ENCODE measurements at places on chromosomes 6 and 20.

DNA sequence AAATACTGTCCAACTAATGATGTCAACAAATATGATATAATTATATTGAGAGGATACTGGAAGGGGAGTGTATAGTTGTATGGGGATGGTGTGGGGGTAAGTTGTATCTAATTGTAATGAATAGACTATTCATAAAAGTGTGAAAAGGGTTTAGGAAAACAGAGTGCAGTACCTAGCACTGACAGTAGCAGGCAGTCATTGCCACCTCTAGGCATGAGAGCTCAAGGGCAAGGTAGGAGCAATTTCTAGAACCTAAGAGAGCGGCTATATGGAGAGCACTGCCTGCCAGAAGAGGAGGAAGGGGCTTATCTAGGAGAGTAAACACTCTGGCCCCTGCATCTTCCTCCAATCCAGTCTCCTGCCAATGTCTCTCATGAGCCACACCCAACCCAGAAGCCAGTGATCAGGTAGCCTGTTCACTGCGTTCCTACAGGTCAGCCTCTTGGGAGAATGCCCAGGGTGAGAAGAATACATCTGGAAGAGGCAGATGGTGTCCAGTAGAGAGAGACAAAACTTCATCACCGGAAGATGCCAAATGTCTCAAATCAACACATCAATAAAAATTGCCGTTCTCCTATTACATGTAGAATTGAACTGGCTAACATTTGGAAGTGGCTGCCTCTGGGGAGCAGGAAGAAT is 200.0 kb downstream of the LY86 start:
- DNase-seq: peak; percentile 10

GRCh38 chr6:81791756-81792155 is 39.3 kb upstream of the TENT5A start:
- DNase-seq: no peak

DNA sequence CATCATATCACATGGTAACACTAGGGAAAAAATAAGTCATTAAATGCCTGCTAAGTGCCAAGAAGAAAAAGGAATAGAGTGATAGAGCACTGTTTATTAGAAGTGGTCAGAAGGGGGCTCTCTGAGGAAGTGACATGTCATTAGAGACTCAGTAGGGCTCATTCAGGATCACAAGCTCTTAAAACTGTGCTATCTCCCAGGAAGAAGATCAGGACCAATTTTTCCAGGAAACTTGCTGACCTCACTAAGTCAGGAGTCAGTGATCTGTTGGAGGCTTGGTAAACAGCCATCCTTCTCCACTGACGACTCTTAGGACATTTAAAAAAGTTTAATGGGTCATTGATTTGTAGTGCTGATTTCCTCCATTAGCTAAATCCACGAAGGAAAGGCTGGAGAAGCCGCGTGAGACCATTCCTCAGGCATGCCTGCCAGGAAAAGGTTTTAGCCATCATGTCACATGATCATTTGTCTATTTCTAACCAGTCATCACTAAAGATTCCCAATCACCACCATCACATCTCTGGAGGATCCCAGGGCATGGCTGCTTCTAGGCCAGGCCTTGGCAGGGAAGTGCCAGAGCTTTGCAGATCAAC is 5.9 kb upstream of the PTPN1 start:
- DNase-seq: no peak

DNA sequence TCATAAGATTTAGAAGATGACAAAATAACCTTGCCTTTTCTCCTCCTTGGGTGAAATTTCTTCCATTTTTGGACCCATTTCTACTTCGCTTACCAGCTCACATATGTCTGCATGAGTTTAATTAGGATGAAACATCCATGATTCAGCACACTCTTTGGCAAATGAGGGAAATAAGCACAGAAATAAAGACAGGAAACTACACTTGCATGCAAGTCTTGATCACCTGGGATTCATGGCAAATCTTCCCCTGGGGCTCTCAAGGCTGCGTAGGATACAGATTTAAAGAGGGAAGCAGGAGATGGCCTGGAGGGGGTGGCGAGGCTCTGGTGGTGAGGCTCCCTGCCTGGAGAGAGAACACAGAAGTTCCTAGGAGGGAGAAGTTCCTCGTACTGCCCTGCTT is 147.8 kb downstream of the EDN3 start:
- DNase-seq: no peak

- DNase-seq: peak; percentile 34
Measured at GRCh38 chr20:2742934-2743559, 50.5 kb downstream of the EBF4 start.

DNA sequence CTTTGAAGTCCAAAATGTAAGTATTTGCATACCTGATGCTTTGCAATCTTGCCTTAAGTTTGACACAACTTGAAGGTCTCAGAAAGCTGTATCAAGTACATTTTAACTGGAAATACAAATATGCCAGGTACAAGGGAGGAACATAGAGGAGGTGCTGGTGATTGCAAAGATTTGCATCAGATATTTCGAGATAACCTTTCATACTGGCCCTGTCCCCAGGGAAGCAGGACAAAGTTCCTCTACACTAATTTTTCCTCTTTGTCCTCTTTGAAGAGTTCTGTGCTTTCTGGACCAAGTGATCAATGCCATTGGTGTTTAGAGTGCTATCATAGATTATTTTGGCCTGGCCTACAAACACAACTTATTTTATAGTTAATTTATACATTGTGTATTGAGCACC is 686.1 kb downstream of the HACE1 start:
- no peak for DNase-seq

DNA sequence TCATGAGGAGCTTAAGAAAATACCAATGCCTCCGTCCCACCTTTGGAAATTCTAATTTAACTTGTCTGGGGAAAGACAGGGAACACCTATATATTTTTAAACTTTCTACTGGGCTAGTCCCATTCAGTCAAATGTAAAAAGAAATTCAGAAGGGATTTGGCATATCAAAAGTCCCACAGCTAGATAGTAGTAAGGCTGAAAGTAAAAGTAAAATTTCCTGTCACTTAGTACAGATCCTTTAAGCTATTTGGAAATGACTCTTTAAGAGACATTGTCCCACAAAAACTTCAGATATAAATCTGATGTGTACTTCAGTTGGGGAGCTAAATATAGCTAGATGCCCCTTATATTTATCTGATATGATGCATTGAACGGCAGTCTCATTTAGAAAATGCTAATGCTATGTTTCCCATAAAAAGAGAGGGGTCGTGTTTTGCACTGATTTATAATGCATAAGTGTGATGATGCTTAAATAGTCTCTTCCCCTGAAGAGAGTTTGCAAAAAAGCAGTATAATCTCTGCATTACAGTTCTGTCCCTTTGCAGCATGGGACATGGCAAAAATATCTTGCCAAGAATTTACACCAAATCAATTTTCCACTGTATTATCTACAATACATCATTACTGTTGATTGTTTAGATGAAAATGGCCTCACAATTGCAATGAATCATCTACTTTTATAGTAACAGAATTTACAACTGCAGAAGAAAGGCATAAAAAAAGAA is 860.8 kb upstream of the MAP3K7 start:
- no peak for DNase-seq

GRCh38 chr6:111122458-111123286 is 35.4 kb downstream of the SLC16A10 start:
- DNase-seq: no peak

DNA sequence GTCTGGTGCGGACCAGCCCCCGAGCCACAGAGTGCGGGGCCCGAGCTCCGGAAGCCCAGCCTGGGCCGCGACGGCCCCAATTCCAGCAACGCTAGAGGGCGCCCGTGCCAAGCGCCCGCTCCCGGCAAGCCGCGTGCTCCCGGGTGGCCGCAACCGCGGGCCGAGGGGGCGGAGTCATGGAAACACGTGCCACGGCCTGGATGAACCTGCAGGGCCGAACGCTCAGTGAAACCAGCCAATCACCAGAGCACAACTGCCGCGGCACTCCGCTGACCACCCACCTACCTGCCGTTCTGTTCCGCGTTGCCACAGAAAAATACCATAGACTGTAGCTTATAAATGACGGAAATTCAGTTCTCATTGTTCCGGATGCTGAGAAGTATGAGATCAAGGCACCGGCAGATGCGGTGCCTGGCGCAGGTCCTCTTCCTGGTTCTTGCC is 85.7 kb upstream of the FOXC1 start:
- DNase-seq: no peak

DNA sequence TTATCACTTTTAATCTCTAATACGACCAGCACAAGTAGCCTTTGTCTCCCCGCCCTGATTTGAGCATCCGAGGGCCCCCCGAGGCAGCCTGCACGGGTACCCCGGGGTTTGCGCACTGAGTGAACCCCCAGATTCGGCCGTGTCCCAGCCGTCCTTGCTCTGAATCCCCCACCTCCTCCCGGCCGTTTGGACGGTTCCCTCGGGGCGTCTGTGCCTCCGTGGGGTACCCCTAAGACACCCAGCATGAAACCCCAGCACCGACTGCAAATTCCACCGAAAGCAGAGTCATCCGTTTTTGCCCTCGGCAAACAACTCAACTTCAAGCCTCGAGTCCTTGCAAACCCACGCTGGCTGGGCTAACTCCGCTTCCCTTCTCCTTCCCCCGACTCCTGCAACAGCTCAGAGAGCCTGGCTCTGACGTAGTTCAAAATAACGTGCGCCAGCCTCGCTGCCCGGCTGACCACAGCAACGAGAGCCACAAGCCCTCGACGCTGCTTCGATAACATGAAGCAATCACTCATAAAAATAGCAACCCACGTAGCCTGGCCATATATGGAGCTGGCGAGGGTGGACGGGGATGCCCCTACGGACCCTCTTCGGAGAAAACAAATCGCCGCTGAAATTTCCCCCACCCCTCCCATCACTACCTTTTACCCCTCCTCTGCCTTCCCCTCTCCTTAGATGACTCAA is 764 bp upstream of the SNAP25 start:
- DNase-seq: peak; percentile 97

- no peak for DNase-seq
Measured at GRCh38 chr6:40444811-40445210, 142.4 kb downstream of the LRFN2 start.

DNA sequence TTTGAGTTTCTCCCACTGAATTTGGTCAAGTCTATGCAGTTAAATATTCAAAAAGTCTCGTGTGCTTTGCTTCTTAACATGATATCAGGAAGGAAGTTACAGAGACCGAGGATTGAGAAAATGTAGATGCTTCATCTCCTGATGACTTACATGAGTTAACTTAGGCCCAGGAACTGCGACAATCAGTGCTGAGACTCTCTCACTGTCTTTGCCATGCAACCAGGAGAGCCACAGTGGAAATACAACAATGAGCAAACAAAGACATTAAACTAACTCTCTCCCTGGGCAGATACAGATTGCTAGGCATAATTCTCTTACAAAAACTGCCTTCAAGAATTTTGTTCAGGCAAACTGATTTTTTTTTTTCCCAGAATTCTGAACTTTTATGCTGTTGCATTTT is 440.6 kb upstream of the EPHA7 start:
- no peak for DNase-seq

GRCh38 chr6:128597956-128598355 is 77.6 kb upstream of the PTPRK start:
- no peak for DNase-seq

GRCh38 chr6:24458134-24458533 is 31.2 kb downstream of the GPLD1 start:
- DNase-seq: no peak

DNA sequence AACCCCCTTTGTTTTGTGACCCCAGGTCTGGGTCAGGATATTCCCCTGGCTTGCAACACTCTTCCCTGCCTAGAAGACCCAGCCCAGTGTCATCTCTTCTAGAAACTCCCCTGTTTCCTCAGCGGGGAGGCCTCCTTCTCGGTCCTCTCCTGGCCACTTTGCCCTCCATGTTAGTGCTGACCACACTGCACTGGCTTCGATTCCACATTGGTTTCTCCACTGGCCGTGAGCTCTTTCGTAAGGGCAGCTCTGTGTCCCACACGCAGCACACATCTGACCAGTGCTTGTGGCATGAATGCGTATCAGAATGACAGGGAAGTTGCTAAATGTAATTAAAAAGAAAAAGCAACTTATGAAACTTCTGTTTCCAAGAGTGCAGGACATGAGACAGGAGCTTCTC is 49.4 kb upstream of the FNDC1 start:
- DNase-seq: no peak

- DNase-seq: no peak
Measured at GRCh38 chr20:45538209-45538799, 978 bp downstream of the WFDC6 start.

DNA sequence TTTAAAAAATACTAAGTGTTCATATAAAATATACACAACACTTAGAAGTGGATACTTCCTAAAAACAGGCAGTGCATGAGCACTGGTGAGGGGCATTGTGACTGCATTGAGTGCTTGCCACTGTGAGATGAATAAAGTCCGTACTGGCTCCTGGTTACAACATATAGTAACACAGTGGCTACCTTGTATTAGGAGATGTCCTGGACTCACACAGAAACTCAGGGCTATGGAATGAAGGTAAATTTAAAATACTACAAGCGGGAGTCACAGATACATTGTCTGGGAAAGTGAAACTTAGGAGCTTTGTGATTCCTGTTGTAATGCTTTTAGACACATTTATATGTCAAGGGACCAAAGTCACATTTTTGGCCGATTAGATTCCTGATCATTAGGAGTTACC is 36.5 kb upstream of the HLA-G start:
- no peak for DNase-seq

- no peak for DNase-seq
Measured at GRCh38 chr6:111602481-111603011, 3.1 kb downstream of the TRAF3IP2 start.

DNA sequence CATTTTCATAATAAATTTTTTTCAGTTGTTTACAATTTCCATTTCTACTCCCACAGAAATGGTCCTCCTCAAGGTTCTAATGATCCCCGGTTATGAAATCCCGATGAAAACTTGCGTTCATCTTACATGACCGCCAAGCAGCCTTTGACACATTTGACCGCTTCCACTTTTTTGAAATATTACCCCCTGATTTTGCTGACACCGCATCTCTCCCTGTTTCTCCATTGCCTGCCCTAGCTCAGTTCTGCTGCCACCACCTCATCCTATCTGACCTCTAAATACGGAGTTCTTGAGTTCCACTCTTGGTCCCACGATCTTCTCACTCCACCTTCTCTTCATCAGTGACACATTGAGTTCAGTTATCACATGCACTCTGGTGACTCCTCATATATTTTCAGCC is 74.1 kb downstream of the SLC35B3 start:
- DNase-seq: no peak

- DNase-seq: no peak
Measured at GRCh38 chr20:16273812-16274555, 299.3 kb downstream of the KIF16B start.

GRCh38 chr20:54577637-54578036 is 102.2 kb downstream of the DOK5 start:
- no peak for DNase-seq

All from NCI-H748 treated with DMSO at 0.1 percent for 48 hours (cell line).